ENCODE measurements at places on chromosomes 5 and 9.

- no peak for DNase-seq
Measured at GRCh38 chr5:103657301-103657700, 94.7 kb upstream of the NUDT12 start.

- DNase-seq: no peak
Measured at GRCh38 chr5:31815376-31815775, 176.4 kb downstream of the PDZD2 start.

DNA sequence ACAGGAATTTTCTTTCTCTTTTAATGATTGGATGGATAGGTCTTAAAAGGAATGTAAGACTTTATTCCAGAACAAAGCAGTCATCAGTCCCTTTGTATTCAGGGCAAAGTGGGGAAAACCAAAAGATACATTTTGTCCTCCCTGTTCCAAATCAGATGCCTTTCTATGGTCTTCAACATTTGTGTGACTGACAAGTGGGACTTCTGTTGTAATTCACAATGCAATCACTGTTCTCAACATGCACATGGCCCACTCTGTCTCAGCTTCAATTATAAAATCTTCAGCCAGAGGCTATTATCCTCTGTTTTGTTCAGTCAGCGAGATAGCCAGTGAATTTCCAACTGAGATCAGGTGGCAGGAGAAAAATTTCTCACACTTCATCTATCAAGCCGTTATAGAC is 95.5 kb upstream of the ERBIN start:
- DNase-seq: no peak

GRCh38 chr5:39424736-39425637 is at the start of gene DAB2:
Gene DAB2, minus strand, starts transcription at chr5:39424980. Its CDS starts 30,660 bp downstream, at chr5:39394320.
- peak; percentile 91 for DNase-seq

DNA sequence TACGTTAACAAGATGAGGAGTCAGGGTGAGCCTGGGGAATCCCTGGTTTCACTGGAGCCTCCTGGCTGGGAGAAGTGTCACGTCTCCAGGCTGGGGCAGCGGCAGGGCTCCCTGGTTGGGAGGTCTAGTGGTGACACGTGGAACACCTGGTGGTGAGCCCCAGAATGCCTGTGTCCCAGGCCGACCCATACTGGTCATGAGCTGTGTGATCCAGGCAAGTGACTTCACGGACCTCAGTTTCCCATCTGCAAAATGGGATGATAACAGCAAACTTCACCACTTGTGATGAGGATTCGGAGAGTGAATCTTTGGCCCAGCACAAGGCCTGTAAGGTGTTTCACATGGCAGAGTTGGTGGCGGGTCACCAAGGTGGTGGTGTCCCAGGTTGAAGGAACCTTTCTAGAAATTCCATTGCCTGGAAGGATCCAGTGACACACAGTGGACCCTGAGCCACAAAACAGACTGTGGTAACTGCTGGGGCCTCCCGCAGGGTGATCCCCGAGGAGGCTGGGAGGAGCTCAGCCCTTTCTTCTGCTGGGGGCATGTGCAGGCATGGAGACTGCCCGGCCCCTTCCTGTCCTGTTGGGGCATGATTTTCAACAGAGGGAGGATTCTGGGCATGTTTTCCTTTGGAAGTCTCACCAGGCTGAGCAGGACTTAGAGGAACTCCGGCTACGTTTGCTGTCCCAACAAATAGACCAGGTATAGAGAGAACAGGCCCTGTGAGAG is 153.9 kb upstream of the IER5L start:
- no peak for DNase-seq

DNA sequence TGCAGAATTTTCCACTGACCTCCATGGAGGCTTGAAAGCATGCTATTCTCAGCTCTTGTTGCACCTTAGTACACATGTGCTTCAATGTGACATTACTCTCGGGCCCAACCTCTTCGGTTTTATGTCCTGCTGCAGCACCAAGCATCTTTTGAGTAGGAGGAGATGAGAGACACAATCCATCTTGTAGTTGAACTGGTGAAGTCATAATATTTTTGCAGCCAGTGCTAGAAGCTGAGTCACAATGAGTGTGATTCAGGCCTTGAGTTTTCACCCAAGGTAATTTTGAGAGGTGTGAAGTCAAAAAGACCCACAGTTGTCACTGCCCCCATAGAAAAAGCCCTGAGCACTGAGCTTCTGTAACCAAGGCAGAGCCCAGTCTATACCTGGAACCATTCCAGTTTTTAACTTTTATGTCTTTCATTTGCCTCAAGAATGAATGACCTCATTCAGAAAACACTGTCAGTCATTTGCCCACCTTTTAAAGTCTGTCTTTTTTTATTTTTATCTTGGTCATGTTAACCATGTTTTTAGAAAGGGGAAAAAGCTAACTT is 117.7 kb downstream of the ZNF462 start:
- DNase-seq: no peak

- DNase-seq: no peak
Measured at GRCh38 chr9:75121914-75122558, 33.7 kb downstream of the OSTF1 start.

GRCh38 chr9:76215066-76215465 is 179.2 kb downstream of the RFK start:
- DNase-seq: peak; percentile 53

- DNase-seq: no peak
Measured at GRCh38 chr5:174146556-174146955, 101.0 kb downstream of the NSG2 start.

DNA sequence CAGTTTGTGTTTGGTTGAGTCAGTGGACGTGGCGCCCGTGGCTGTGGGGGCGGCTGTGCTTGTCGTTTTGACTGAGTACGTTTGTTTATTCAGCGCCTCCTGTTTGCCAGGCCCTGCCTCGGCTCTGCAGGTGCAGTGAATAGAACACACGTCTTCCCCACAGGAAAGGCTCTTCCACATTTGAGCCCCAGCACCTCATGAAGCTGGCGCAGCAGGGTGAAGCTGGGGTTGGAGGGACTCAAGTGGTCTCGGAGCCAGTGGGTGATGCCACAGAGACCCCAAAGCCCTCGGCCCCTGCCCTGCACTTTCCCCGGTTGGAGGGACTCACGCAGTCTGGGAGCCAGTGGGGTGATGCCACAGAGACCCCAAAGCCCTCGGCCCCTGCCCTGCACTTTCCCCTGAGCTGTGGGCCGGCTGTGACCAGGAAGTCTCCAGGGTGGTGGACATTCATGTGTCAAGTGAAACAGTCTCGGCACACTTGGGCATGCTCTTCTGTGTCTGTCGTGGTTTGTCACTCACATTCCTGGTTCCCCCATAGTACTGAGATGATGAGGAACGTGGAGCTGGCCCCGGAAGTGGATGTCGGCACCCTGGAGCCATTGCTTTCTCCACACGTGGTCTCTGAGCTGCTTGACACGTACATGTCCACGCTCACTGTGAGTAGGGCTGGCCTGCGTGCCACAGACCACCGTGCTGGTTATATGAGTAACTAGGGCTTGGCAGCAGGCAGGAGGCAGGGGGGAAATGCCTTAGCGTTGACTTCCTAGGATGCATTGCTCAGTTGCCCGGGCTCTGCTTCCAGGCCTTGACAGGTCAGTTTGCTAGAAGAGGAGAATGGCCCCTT is 13.6 kb downstream of the EXOC3 start:
- no peak for DNase-seq

DNA sequence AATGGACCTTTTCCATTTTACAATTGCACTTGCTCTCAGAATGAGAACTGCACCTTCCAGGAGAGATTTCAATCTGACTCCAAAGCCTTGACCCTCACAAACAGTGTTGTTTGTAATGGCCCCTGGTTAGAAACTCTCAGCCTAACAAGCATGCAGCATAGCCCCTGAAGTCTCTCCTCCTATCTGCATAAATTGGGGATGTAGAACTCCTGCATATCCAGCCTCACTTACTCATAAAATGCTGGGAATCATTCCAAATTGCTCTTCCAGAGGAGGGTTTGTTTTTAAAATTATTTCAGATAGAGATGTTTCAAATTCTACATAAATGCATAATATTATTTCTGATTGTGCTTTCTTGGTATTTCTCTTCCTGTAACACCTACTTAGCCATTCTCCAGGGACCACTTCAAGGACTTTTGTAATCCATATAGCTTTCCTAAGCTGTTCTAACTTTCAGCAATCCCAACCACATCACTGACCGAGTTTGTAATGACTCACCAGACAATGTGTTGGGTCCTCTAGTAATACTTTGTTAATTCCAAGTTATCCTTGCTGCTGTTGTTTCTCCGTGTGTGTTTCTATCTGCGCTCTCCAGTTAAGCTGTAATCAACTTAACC is 143.8 kb upstream of the CCDC152 start:
- DNase-seq: peak; percentile 63

GRCh38 chr5:179866241-179867078 is 7.8 kb upstream of the MRNIP start:
- no peak for DNase-seq

DNA sequence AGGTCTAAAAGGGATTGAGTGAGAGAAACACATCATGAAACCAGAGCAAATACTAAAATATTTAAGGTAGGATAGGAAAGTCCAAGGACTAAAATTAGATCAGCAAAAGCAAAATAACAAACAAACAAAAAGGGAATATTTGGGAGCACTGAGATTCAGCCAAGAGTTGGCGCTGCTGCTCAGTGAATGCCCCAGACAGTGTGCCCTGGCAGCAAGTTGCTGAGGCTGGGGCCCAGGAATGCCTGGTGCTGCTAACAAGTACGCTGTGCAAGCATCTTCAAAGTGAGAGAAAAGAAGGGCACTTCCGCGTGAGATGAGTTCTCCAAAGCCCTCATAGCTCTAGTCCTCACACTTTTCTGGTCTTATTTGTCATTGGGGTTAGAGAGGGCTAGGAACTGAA is 603.3 kb downstream of the EFNA5 start:
- no peak for DNase-seq

- DNase-seq: peak; percentile 83
Measured at GRCh38 chr5:177389241-177390169, 5.3 kb downstream of the SLC34A1 start.

- DNase-seq: no peak
Measured at GRCh38 chr9:18795947-18796671, 236.9 kb downstream of the SAXO1 start.

- peak; percentile 9 for DNase-seq
Measured at GRCh38 chr5:133373121-133373870, 239.0 kb downstream of the FSTL4 start.
